ENCODE measurements at places on chromosomes 3 and 15. TPM values are rescaled to one million over a fixed set of nuclear protein-coding genes. Genes with fewer than 3 reads are reported as not detected.

HHLA2 gene
- total RNA-seq = not detected

TMCC1 gene
- total RNA-seq = 8.7 TPM

MUC20 gene
- not detected for total RNA-seq

TMEM62 gene
- total RNA-seq = 18.6 TPM

ADPRH gene
- total RNA-seq = 2.5 TPM

TRIM71 gene
- total RNA-seq = 0.06 TPM

- no peak for DNase-seq
Observed at GRCh38 chr3:97938444-97938843, 33.8 kb downstream of the RIOX2 start.

- DNase-seq = no peak
Observed at GRCh38 chr3:155853214-155854140, 750 bp downstream of the SLC33A1 start.

DNA sequence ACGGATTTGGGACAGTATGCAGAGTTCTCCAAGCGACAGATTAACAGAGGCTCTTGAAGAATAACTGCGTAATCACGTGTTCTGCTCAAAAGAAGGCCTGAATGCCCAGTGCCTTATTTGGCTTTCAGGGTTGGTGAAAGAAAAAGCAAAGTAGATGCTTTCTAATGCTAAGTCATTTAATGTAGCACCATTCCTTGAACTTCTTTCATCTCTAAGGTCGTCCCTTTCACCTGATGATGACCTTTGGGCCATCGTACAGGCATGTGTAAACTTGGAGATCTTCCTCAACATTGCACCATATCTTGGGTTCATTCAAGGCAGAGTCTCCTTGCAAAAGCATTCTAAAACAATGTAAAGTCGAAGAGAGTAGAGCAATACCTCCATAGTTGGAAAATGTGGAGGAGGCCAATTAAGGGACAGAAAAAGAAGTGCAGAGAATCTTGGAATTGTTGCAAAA lies 48.9 kb downstream of the TMEM44 start:
- DNase-seq = no peak

DNA sequence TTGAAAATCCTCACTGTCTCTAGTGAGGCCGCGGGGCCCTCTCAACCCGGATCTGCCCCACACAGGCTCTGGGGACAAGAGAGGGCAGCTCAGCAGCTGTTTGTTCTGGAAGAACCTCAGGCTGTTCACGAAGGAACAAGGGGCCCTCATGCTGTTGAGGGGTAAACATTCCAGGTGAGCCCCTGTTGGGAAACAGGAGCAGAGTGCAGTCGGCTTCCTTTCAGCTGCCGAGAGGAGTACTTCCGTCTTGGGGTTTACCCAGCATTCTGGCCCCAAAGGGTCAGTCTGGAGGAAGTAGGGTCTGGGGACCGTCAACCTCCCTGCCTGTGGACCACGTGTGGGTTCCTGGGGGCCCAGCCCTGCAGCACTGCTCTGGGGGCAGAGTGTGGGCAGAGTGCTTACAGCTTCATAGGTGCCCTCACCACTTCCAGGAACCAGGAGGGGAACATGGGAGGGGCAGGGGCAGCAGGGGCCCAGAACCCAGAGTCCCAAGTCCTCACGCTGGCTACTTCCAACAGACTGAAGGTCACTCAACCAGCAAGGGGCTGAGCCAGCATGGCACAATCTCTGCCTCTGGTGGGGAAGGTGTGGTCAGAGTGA lies 49.2 kb upstream of the CTSH start:
- no peak for DNase-seq

- DNase-seq = no peak
Observed at GRCh38 chr3:64730681-64731080, 42.9 kb upstream of the ADAMTS9 start.

DNA sequence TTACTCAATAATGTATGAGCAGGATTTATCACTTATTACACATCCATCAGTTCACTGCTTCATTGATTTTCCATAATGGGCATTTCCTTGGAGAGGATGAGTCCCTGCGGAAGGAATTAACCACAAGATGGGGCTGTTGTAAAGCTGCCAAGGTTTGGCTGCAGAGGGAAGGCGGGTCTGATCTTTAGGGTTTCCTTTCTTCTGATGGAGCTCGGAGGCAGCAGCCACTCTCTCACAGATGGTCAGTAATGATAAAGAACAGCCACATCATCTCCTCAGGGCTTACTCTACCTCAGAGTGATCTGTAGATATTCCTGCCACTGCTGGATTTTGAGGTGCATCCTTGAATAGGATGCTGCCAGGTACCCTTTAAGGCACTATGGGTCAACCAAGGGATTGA lies 115.2 kb downstream of the USP13 start:
- DNase-seq = peak; percentile 52

- no peak for DNase-seq
Observed at GRCh38 chr3:64163019-64163754, 62.1 kb downstream of the PRICKLE2 start.

GRCh38 chr15:52150871-52151270 lies 38.3 kb upstream of the BCL2L10 start:
- no peak for DNase-seq

DNA sequence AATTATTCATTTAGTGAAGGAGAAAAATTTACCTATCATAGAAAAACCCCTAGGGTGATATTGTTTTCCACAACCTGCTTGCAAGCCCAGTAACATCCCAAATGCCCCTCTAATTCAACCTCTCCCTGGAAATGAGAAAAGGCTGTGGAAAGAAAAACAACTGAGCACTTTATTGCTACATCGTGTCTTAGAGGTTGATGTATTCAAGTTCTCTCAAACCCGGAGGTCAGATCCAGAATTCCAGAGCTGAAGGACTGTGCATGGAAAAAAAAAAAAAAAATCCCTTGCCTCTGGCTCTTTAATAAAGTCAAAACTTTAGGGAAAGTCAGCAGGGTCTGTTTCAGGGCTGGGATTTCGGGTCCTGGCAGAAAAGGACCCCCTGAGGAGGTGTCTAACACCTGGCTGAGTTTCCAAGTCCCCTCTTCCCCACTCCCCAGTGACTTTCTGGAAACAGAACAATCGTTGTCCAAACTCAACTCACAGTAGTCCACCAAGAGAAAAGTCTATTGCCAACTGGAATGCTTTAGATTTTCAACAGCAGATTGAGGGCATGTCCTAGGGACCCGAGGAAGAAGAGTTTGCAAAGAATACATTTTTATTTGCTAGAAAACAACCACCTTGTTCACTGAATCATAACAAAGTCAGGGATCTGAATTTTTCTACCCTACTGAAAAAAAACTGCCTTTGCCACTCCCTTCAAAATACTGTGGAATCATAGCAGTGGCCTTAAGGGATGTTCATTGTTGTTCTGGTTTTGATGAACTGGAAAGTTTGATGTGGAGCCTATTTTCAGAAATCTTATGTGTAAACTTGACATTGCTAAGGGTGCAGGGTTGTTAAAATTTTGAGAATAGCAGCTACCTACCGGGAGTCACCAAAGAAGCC lies 207.5 kb upstream of the ADAMTS9 start:
- no peak for DNase-seq

- DNase-seq = no peak
Observed at GRCh38 chr3:43758592-43759225, 68.0 kb downstream of the ABHD5 start.

- no peak for DNase-seq
Observed at GRCh38 chr3:10602769-10603768, 97.7 kb upstream of the ATP2B2 start.

GRCh38 chr3:123092243-123092642 lies 25.4 kb downstream of the PDIA5 start:
- DNase-seq = no peak

- no peak for DNase-seq
Observed at GRCh38 chr3:114327665-114328064, 33.8 kb downstream of the TIGIT start.

DNA sequence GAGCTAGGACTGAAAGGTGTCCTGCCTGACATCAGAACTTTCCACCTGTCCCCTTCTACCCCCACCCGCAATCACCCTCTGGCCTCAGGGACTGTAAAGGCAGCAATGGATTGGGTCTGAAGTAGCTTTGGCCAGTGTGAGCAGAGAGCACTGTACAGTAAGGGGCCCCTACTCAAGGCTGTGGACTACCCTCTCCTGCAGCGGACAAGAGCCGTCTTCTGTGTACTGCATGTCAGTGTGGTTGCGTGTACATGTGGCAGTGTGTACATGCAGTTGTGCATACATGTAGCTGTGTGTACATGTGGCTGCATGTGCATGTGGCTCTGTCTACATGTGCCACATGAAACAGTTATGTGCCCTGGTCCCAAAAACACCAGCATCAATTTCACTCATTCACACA lies 205.9 kb upstream of the LINGO1 start:
- no peak for DNase-seq

All from Daoy (cell line).